ENCODE measurements at places on chromosomes 1 and 21.
A peak's percentile ranks its signal among the peaks of the same experiment; 100 is the strongest.

GRCh38 chr1:184492536-184492935 is 105.7 kb downstream of the C1orf21 start:
- DNase-seq: no peak

- no peak for DNase-seq
Measured at GRCh38 chr1:30196872-30197638, 526.3 kb downstream of the MATN1 start.

DNA sequence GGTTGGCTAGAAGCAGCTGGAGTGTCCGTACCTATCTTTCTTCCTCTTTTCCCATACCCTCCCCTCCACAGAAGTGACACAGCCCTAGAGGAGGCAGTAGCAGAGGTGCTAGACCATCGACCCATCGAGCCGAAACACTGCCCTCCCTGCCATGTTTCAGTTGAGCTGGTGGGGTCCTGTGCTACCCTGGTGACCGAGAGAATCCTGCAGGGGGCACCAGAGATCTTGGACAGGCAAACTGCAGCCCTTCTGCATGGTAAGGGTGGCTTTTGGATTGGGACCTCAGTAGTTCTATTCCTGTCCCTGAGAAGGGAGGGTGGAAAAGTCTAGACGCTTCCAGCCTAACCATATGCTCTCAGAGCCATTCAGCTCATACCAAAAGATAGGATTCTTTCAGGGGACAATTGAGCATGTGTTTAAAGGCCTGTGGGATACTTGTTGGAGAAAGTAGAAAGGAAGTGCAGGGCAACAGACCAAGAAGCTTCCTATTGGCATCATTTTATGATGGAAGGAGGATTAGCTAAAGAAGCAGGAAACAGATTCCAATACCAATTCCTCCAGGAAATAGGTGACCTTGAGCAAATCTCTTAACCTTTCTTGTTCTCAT is 11.7 kb upstream of the BNIPL start:
- peak; percentile 61 for DNase-seq

DNA sequence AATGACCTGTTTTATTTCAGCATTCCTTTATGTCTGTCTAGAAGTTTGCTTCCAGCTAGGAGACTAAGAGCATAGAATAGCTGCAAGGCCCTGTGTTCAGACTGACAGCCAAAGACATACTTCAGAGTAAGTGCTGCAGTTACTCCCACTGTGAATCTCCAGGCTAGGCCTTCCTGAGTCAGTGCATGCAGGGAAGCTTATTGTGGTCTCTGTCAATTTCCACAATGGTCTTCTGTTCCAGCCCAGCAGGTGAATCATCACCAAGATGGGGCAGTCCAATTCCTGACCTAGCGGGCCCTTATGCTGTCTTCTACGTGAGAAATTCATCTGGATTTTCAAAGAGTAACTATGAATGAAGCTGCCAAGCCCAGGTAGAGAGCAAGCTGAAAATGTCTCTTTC is 146.3 kb upstream of the C8B start:
- no peak for DNase-seq

DNA sequence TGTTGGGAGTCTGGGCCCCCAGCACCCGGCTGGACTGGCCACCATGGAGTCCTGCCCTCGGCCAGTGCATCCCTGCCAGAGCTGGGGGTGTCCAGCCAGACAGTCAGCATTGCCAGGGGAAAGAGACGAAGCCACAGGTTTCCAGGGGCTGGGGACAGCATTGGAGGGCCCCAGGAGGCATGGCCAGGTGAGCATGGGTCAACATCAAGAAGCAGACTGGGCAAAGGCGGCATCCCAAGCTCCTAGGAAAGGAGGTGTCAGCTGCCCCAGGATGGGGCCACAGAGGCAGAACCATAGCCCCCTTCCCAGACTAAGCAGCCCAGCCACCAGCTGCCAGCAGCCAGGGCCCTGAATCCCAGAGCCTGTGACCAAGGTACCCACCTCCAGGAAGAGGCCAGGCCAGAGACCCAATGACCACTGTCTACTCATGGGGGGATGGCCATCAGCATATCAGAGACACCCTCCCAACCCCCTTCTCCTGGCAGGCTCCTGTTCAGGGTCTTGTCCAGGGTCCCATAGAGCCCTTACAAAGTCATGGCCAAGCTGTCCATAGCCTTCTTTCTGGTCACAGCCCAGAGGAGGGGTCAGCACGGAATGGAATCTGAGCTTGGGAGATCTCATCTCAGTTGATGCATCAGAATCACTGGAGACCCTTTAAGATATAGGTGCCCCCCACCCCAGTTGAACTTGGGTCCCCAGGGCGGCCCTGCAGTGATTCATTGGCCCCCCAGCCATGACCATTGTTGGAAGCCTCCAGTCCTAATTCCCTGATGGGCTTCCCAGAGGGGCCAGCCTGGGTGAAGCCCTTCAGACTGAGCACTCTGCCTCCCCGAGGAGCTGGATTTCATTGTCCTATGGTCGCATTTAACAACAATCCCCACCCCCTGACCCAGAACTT is 32.5 kb downstream of the WNT3A start:
- DNase-seq: no peak

GRCh38 chr1:175078629-175079028 is 11.0 kb downstream of the TNN start:
- DNase-seq: no peak

DNA sequence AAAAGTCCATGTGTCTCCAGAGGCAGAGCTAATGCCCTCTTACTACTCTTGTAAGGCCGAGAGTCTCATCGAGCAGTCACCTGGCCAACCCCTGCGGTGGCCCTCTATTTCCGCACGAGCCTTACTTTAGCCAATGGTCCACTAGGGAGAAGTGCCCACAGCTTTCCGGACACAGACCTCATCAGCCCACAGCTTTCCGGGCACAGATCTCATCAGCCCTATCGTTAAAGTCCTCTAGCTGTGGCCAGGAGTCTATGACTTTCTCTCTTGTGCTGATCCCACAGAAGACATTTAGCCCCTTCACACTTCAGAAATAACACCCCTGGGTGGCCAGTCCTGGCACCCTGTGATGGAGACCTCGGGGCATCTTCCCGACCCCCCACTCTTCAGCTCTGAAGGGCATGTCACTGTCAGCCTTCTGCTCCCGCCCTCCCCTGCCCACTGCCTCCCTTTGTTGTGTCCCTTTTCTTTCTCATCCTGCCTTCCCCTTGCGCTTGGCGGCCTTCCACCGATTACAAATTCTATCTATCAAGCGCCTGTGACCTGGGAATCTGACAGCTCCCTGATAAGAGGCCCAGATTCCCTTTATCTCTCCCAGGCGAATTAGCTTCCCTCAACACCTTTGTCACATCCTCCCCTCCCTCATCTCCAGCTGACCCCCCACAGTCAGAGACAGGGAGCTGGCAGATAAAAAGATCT is 161.0 kb downstream of the PLXNA2 start:
- DNase-seq: no peak

GRCh38 chr1:29753771-29754572 is 517.6 kb downstream of the PTPRU start:
- no peak for DNase-seq

- DNase-seq: no peak
Measured at GRCh38 chr1:91174734-91175133, 152.9 kb upstream of the ZNF644 start.
